ENCODE measurements at places on chromosomes 2 and 18.

GRCh38 chr2:141301551-141301950 is 829.3 kb downstream of the LRP1B start:
- DNase-seq, result no peak

DNA sequence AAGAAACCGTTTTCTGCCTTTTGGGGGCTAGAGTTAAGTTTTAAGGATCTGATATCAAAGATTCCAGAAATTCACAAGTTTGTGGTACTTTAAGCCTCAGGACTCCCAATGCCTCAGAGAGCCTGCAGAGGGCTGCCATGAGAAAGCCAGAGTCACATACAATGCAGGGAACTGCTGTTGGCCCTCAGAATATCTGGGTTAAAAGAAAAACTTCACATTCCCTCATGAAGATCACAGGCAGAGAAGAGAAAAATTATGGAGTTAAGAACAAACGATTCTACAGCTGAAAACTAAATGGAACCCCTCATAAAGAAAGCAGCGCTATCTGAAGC is 39.5 kb downstream of the HDAC4 start:
- DNase-seq, result no peak

DNA sequence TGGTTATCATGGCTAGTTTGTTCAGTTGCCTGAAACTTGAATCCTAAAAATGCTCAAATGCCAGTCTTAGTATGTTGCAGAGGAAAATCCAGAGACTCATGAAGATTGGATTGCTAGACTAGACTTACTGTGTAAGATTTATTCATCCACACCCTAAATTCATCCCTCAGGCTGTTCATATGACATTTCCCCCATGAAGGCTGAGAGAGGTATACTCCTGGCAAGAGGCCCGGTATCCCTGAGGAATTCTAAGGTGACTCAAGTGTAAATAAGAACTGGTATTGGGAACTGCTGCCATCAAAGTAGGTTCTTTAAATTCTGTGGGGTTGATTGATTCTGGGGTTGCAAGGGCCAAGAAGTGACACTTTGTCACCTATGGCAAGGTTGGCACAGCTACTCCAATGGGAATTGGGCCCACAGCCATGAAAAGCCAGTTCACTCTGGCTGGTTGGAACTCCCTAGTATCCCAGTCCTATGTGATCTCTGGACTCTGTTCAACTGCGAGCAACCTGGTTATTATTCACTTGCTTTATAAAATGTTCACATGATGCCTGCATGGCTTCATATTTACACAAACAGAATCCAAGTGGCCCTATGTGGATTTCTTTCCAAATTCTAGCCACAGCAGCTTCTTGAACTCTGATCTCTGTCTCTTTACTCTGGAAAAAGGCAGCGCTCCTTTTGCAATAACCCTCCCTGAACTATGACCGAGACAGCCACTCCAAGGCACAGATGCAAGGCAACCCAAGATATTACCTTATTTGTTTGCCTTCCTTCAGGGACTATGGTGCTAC is 429.1 kb downstream of the CBLN2 start:
- DNase-seq, result no peak

- no peak for DNase-seq
Measured at GRCh38 chr18:76938619-76939018, 116.3 kb downstream of the ZNF236 start.

DNA sequence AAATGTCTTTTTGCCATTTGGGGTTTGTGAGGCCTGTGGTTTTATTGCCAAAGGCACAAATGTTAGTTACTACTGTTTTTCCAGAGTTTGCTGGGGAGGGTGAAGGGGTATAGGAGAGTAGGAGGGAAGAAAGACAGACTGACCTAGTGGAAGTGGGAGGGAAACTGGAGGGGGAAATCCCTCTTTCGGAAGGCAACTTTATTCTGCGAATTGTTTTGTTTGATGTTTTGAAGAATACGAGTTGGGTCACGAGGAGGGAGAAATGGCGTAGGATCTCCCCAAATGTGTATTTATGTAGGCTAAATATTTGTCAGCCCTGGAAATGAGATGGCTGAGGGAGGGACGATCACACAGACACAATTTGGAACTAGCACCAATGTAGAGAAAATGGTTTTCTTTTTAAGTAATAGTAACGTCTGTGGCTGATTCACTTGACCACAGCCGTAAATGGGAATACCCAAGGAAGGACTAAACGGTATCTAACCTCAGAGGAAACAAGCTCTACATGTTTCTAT is 172.3 kb downstream of the ICOS start:
- DNase-seq, result no peak

GRCh38 chr2:6143812-6144211 is 451.6 kb downstream of the SOX11 start:
- no peak for DNase-seq

GRCh38 chr2:232521959-232522622 is 1.9 kb downstream of the PRSS56 start:
- no peak for DNase-seq

- no peak for DNase-seq
Measured at GRCh38 chr2:186909095-186909494, 60.1 kb upstream of the ZSWIM2 start.

DNA sequence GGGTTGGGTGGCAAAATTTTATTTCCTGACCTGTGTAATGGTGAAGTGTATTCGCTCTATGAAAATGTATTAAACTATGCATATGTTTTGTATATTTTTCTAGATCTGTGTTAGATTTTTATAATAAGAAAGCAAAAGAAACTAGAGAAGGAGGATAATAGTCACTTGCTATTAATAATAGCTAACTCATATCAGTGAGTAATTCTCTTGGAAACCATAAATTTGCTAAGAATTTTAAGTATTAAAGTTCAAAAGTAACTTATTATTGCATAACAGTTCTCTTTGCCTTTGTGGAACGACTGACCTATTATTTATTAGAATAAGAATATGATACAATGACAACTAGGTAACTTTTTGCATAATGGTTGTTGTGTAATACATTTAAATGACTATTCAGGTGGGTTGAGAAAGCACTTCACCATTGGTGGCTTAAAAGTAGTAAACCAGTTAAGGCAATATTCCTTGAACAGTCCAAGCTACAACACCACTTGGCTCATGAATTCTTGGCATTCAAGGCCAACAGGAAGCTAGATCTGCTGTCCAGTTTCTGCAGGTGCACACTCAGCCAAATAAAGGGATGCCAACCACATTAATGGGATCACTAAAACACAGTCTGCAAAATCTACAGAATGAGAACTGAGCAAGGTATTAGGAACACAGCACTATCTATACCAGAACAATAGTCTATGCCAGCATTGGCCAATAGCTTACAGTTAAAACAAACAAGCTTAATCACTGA is 921.3 kb downstream of the CPS1 start:
- no peak for DNase-seq

DNA sequence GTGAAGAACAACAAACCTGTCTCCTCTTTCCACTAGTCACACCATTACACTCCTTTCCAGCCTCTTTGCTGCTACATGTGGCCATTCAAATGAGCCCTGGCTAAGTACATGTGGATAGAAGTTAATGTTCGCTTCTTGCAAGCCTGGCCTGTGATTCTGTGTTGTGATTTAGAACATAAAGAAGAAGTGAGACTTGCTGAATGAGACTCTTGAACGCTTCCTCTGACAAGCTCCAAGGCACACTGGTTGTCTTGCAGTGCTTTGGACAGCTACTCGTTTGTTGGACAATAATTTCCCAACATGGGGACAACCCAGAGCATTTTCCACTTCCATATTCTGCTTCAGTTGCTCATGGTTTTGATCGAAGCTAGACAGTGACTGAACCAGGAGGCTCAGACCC is 57.3 kb downstream of the CCDC74A start:
- no peak for DNase-seq

DNA sequence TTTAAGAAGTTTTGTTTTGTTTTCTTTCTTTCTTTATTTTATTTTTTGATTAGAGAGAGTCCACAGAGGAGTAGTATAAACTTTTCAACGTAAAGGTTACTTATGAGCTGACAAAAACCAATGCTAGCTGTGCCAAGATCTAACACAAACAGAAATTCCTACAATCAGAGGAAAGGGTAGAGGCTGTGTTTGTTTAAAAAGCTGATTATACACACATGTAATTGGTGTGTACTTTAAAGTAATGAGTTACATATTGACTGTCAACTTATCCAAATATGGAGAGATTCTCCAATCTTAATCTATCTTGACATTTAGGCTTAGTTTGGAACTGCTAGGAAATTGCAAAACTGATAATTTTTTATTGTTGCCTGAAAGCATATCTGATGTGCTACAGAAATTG is 63.7 kb upstream of the FAM110C start:
- DNase-seq, result no peak

DNA sequence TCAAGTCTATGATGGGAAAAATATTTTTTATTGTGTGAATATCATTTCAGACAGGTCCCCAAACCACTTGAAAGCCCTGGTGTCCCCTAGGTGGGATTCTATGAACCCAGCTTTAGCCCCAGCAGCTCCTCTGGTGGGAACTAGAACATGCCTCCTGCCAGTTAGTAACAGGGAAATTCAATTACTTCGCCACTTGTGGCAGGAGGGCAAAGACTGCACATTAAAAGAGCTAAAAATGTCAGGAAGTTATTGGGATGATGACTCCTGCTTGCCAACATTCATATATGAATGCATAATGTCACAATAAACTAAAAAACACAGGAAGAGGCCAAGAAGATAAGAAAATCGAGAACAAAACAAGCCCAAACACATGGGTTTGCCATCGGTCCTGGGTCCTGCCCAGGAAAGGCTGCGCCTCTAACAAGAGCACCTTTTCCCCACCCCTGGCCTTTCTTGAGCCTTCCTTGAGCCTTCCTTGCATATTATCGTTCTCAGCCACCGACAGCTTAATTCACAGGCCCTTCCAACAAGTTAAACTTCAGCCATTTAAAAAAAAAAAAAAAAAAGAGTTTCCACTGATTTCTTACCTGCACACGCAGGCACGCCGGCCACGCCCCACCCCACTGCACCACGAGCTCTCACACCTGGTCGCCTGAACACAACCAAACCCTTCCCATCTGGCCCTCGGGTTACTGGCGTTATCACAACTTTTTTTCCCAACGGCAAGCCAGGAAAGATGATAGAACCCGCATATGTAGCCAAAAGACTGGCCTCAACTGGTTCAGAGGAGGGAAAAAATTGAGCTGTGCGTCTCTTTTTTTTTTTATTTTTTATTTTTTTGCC is 23.4 kb downstream of the BCL11A start:
- peak; percentile 56 for DNase-seq

DNA sequence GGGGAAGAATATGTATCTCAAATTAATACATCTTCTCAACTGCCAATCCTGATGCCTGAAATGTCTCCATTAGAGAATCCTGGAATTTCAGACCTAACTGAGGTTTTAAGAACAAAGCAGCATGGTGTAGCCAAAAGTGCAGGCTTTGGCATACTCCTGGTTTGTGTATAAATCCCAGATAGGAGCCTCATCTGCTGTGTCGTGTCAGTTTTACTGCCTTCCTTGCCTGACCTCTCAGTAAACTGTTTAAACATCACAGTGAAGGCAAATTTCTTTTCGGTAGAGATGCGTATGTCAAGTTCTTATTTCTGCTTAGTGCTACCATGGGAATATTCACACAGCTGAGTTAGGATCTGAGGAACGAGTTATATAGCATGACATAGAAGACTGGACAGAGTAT is 7.3 kb downstream of the SCG2 start:
- no peak for DNase-seq

DNA sequence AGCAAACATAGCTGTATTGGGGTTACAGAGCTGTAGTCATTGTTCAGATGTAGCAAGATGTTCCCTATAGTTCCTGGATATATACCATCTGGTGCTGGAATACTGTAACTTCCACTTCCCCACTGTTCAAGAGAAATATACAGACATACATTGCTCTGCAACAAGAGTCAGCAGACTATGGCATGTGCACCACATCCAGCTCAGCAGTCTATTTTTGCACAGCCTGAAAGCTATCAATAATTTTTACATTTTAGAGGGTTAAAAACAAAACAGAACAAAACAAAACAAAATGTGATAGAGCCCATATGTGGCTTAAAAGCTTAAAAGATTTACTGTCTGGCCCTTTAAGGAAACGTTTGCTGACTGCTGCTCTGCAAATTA is 31.8 kb upstream of the VIT start:
- DNase-seq, result no peak

- DNase-seq, result no peak
Measured at GRCh38 chr18:74331404-74331803, 15.8 kb downstream of the C18orf63 start.

GRCh38 chr2:240441326-240441992 is 6.0 kb downstream of the GPC1 start:
- peak; percentile 67 for DNase-seq

GRCh38 chr18:39340418-39340817 is 1774.8 kb upstream of the CELF4 start:
- DNase-seq, result no peak

DNA sequence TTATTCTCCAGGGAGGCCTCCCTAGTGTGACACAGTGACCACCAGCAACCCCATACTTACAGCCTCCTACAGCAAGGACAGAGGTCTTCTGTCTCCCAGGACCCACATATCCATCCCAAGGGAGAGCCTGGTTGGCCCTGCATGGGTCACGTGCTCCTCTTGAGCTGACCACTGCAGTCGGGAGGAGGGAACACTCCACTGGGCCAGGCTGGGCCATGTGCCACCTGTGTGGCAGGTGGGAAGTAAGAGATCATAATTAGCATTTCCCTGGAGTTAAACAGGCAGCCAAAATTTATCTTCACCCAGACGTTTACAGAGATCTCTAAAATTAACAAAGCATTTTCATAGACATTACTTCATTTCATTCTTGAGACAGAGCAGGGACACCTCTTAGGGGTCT is 33.4 kb upstream of the MLPH start:
- DNase-seq, result no peak

GRCh38 chr2:140851258-140851981 is 1279.4 kb downstream of the LRP1B start:
- no peak for DNase-seq
